Stimulated activated CD4-positive, alpha-beta T cell treated with anti-CD3 and anti-CD28 coated beads, Interleukin-4, amount 100 ng/mL, for 48 hours (primary cell): ENCODE measurements at places on chromosomes 11 and 22.

DNA sequence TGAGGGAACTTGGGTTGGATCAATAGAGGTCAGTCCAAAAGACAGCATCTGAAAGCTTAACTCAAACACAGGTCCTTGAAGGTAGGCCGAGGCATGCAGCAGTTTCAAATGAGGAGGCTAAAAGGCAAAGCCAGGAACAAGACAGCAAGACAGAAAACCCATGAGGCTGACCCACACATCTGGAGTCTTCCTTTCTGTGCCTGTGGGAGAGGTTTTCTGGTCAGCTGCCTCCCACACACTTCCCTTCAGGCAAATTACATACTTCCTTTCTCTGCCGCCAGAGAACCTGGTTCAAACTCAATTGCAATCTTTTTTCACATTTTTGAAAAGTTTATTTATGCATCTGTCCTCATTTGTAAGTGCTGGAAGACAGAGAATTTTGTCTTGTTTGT is 29.8 kb upstream of the CRTAM start:
- DNase-seq = peak; percentile 19

DNA sequence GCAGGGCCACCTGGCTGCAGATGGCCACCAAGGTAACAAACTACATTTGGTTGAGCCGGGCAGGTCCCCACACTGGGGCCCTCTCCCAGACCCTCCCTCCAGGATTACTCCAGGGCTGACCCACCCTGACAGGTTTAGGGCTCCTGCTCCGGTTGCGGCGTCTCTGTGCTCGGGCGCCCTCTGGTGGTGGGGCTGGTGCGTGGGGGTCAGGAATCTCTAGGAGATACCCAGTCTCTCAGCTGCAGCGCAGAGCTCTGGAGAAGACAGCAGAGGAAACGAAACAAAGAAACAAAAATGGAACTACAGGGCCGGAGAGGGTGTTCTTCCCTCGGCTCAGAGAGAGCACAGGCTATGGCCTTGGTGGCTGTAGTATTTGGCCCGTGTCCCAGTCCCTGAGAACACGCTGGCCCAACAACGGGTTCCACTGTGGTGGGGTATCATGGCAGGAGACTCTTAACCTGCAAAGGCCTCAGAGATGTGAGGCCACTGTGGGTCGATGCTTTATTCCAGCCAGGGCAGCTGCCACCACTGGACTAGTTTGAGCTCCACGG is 2.4 kb downstream of the C11orf96 start:
- DNase-seq = peak; percentile 57

DNA sequence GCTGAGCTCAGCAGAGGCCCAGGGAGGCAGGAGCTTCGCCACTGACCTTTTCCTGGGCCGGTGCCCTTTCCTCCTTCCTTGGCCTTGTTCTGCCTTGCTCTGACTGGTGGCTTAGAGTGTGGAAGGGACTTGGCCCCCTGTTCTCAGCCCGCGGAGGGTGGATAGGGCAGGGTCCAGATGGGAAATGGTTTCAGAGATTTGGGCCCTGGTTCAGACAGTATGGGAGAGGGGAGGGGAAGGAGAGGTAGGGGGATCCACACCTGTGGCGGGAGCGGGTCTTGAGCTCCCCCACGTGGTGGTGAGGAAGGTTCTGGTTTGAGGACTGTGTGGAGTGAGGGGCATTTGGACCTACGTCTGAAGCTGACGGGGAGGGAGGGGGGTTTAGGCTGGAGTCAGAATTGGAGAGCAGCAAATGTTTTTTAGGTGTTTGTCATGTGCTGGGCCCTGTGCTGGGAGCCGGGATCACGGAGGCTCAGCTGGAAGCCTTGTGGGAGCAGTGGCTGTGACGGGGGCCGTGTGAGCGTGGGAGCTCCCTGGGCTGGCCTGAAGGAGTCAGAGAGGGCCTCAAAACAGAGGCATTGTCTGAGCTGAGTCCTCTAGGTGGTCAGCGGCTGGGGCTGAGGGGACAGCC is 27.2 kb downstream of the SHANK3 start:
- no peak for DNase-seq

DNA sequence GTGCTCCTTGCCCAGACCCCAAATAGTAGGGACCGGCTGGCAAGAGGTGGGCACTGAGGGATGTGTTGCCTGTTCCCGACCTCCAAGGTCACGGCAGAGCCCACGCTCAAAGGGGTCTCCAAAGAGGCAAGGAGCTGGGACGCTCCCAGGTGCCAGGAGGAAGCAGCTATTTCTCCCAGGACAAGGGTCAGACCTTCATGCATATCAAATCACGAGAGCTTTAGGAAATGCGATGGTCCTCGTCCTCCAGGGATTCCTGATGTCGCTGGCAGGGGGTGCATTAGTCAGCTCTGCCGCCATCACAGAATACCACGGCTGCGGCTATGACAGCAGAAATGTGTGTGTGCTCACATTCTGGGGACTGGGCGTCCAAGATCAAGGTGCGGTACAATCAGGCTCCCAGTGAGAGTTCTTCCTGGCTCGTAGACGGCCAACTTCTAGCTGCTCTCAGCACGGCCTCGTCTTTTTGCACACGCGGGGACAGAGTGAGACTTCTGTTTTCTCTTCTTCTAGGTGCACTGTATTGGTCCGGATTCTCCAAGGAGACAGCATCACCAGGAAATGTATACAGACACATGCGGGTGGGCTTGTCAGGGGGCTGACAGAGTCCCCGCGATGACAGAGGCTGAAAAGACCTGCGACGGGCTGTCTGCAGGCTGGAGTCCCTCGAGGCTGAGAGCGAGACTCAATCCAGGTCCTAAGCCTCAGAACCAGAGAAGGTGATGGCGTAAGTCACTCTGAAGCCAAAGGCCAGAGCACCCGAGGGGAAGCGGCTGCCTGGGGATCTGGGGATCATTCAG is 81.6 kb downstream of the SHANK2 start:
- DNase-seq = no peak

DNA sequence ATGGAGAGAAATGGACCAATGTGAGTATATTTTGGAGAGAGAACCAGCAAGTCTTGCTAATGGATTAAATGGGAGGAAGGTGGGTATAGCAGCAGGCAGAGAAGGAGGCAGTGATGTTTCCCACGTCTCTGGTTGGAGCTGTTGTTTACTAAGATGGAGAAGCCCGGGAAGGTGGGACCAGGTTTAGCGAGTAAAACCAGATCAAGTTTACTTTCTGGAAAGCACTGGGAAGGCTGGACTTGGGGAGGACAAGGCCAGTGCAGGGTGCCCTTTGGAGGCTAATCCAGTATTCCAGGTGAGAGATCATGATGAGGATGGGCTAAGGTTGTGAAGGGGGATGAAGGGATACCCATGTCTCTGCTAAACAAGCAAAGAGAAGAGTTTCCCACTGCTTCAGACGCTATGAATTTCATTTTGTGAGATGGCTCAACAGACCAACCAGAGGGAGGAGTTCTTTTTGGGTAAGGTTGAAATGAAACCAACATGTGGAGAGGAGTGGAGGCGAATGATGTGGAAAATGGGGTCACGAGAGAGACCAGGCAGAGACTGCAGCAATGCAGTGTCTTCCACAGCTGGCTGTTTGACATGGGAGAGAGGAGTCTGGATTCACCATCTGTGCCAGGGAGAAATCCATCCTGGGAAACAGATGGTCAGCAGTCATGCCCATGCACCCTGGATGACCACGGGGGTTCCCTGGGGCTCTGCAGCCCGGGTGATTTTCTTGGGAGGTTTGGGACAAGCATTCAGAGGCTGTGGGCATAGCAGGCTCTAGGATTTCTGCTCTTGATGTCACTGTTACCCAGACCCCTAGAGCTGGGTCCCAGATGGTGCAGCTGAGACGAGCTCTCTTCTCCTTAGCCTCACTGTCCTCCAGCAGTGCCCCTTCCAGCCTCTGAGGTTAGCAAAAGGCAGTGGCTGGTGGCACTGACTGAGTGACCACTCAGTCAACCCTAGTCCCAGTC is 24.9 kb downstream of the COMMD9 start:
- no peak for DNase-seq

- DNase-seq = no peak
These were observed 63.9 kb downstream of the SYN3 start for GRCh38 chr22:32994041-32994830.

- DNase-seq = peak; percentile 73
These were observed 1.5 kb downstream of the DDB2 start for GRCh38 chr11:47216121-47216798.

- no peak for DNase-seq
These were observed 106.6 kb downstream of the NXPE2 start for GRCh38 chr11:114784891-114785290.

DNA sequence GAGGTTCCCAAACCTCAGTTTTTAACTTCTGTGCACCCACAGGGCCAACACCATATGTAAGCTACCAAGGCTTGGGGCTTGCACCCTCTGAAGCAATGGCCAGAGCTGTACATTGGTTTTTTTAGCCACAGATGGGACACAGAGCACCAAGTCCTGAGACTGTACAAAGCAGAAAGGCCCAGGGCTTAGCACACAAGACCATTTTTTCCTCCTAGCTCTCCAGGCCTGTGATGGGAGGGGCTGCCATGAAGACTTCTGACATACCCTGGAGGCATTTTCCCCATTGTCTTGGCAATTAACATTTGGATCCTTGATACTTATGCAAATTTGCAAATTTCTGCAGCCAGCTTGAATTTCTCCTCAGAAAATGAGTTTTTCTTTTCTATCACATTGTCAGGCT is 23.4 kb downstream of the CNTF start:
- no peak for DNase-seq

DNA sequence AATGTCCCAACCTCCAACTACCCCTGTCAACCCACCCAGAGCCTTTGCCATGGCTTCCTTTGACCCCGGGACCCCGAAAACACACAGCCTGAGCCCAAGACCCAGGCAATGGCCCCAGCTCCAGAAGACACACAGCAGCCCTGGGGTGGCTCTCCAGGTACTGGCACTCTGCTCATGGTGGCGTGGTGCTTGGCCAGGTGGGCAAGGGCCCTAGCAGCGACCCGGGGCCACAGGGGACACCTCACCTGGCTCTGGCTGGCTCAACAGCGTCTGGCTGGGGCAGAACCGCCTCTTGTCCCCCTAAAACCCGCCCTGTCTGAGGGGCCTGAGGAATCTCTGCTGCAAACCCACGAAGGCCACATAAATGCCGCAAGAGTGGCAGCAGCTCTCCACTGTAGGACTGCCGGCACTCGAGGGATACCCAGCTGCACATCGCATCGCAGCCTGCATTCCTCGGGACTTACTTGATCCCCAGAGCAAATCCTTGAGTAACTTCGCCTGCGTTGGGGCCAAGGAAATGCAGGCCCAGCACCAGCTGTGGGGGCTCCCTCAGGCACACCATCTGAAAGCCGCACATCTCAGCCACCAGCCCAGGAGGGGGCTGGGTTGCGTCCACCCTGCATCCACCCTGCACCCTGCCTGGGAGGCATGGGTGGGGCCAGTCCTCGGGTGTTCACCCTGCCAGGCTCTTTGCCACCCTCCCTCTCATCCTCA is 23.1 kb upstream of the GNB1L start:
- no peak for DNase-seq

DNA sequence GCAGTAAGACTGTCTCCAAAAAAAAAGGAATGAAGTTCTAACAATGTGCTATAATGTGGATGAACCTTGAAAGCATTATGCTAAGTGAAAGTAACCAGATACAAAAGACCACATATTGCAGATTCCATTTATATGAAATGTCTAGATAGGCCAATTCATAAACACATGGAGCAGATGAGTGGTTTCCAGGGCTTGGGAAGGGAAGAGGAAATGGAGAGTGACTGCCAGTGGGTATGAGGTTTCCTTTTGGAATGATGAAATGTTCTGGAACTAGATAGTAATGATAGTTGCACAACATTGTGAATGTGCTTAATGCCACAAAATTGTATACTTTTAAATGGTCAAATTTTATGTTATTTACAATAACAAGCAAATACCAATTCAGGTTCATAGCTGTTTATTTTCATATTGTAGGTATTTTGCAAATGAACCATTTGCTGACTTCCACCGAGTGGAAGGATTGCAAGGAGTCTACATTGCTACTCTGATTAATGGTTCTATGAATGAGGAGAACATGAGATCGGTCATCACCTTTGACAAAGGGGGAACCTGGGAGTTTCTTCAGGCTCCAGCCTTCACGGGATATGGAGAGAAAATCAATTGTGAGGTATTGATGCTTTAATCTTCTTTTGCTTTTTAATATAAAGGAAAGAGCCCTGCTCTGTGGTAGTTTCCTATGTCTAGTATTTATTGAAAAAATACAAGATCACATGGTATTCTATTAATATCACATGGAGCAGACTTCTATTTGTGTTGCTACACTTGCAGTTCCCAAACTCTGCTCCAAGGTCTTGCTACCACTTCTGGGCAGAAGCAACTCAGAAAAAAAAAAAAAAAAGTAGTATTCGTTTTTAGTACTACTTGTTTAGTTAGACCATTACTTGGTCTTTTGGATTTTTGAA is 67.7 kb upstream of the SORL1-AS1 start:
- no peak for DNase-seq

DNA sequence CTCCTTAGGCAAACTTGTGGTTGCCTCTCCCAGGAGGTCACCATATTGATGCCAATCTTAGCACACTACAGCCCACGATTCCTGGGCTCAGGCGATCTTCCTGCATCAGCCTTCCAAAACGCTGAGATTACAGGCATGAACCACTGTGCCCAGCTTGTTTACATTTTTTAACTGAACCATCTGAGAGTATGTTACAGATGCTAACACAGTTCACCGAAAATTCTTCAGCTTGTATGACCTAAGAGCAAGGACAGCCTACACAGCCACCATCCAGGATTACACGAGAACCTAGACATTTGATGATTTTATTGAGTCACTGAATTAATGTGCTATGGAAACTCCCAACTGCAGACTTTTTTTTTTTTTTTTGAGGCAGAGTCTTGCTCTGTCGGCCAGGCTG is 5.8 kb upstream of the LGALS1 start:
- DNase-seq = no peak

GRCh38 chr11:130094614-130095013 is 24.9 kb downstream of the APLP2 start:
- no peak for DNase-seq

- no peak for DNase-seq
These were observed 990.7 kb downstream of the NTM start for GRCh38 chr11:132361011-132361550.

- DNase-seq = no peak
These were observed 898 bp downstream of the ZNF215 start for GRCh38 chr11:6927030-6927617.

DNA sequence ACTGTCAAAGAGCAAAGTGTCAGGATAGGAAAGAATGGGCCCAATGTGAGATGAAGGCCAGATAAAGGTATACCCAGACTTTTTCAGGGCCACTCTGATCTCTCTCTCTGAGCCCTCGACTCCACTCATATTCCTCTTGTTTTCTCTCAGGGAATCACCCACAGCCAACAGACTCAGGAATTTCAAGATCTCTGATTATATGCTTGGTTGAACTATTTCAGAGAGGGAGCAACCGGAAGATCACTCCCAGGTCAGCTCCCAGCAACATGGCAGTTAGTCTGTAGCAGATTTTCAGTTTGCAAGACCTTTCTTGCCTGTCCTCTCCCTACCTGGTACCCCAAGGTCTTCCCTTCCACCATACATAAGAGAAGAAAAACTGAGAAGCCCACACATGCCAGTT is 102.5 kb downstream of the C11orf58 start:
- DNase-seq = no peak

GRCh38 chr11:105202844-105203548 is 63.4 kb upstream of the CARD18 start:
- DNase-seq = no peak
